ENCODE measurements at places on chromosomes 7 and 10. TPM values are rescaled to one million over a fixed set of nuclear protein-coding genes. Genes with fewer than 3 reads are reported as not detected.

The C7orf57 gene
- total RNA-seq: not detected

The MYO1G gene
- total RNA-seq: 0.17 TPM

The NYAP1 gene
- 1.6 TPM for total RNA-seq

The PRKG1 gene
- total RNA-seq: 3.0 TPM

The COL28A1 gene
- total RNA-seq: not detected

The MKX gene
- total RNA-seq: under 0.01 TPM

The HOXA7 gene
- total RNA-seq: 2.5 TPM

The SAMD8 gene
- 35.9 TPM for total RNA-seq

The POT1 gene
- total RNA-seq: 27.3 TPM

The ARHGEF35 gene
- total RNA-seq: under 0.01 TPM

The TNKS2 gene
- 65.6 TPM for total RNA-seq

The ITGA8 gene
- 10.9 TPM for total RNA-seq

The TMEM72 gene
- not detected for total RNA-seq

The CTAGE6 gene
- total RNA-seq: not detected

The LIPM gene
- not detected for total RNA-seq

The TRIM50 gene
- total RNA-seq: not detected

The OPALIN gene
- not detected for total RNA-seq

The MYL10 gene
- not detected for total RNA-seq

The RAPGEF5 gene
- total RNA-seq: 258 TPM

The GTF2I gene
- 98.3 TPM for total RNA-seq

The ADCYAP1R1 gene
- total RNA-seq: under 0.01 TPM

The OGDHL gene
- 0.22 TPM for total RNA-seq

The ATRNL1 gene
- total RNA-seq: 1.4 TPM

The DRGX gene
- not detected for total RNA-seq

The ATG9B gene
- under 0.01 TPM for total RNA-seq

The TMEM229A gene
- not detected for total RNA-seq

The DPP6 gene
- total RNA-seq: not detected

The EMX2 gene
- total RNA-seq: not detected

The GALNT17 gene
- not detected for total RNA-seq

The OR2A7 gene
- not detected for total RNA-seq

The POLR2J3 gene
- 18.0 TPM for total RNA-seq

The TDRD1 gene
- not detected for total RNA-seq

The TMEM270 gene
- total RNA-seq: not detected

The ZNF853 gene
- total RNA-seq: 5.2 TPM

The AKR1C1 gene
- total RNA-seq: 55.6 TPM

The AKR1C2 gene
- 146 TPM for total RNA-seq

The ACSM6 gene
- total RNA-seq: not detected

The EDRF1 gene
- 16.9 TPM for total RNA-seq

The THSD7A gene
- 28.3 TPM for total RNA-seq

The ZNF212 gene
- 4.7 TPM for total RNA-seq

The RBM17 gene
- 29.0 TPM for total RNA-seq

The PRSS37 gene
- not detected for total RNA-seq

The TMEM26 gene
- 0.09 TPM for total RNA-seq

The TAS2R5 gene
- total RNA-seq: 0.11 TPM

The DLG5 gene
- 7.3 TPM for total RNA-seq

The TMEM130 gene
- not detected for total RNA-seq

The GIMAP6 gene
- 248 TPM for total RNA-seq

The ABCC2 gene
- total RNA-seq: 0.43 TPM

The CALHM3 gene
- total RNA-seq: not detected

The VSTM2A gene
- not detected for total RNA-seq
